ENCODE measurements at places on chromosomes 6 and 20. TPM values are rescaled to one million over a fixed set of nuclear protein-coding genes. Genes with fewer than 3 reads are reported as not detected.

- H3K27ac ChIP-seq = no peak overlapping the region
- no peaks in the 10 kb centered on the region for H3K27me3 ChIP-seq
- no peaks in the 10 kb centered on the region for H3K36me3 ChIP-seq
- H3K4me1 ChIP-seq = peaks cover 2% of the 10 kb centered on the region
These were observed 4.9 kb upstream of the IPCEF1 start for GRCh38 chr6:154361476-154361875.

SAMD3 gene
- 0.81 TPM for total RNA-seq

SMLR1 gene
- not detected for total RNA-seq

- H3K4me3 ChIP-seq = no peak overlapping the region
- H3K4me1 ChIP-seq = no peaks in the 10 kb centered on the region
- H3K36me3 ChIP-seq = no peaks in the 10 kb centered on the region
These were observed 178.9 kb upstream of the HEY2 start for GRCh38 chr6:125570526-125570925.

- H3K27me3 ChIP-seq = no peaks in the 10 kb centered on the region
- DNase-seq = no peak
- no peaks in the 10 kb centered on the region for H3K36me3 ChIP-seq
- no peaks in the 10 kb centered on the region for H3K4me1 ChIP-seq
These were observed 27.0 kb upstream of the ZBP1 start for GRCh38 chr20:57647006-57647932.

DNA sequence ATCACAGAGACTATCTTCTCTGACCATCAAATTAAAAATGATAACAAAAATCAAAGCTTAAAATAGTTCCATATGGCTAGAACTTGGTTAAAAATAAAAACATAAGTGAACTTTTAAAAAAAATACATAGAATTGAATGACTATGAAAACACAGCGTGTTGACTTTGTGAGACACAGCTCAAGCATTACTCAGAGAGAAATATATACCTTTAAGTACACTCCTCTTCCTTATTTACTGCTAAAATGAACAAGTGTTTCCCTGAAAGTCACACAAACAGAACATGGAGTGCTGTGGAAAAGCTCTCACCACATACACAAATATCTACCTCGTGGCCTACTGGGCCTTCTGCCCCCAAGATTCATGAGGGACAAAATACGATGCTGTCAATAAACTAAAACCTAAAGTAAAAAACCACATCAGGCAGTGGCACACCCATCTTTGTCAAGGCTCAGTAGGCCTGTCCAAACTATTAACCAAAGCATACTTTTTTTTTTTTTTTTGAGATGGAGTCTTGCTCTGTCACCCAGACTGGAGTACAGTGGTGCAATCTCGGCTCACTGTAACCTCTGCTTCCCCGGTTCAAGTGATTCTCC, 7.5 kb downstream of the FAXC start:
- H3K36me3 ChIP-seq = no peaks in the 10 kb centered on the region
- no peaks in the 10 kb centered on the region for H3K4me1 ChIP-seq
- no peak overlapping the region for H3K27ac ChIP-seq
- no peaks in the 10 kb centered on the region for H3K27me3 ChIP-seq

MACROD2 gene
- total RNA-seq = 4.9 TPM

DNA sequence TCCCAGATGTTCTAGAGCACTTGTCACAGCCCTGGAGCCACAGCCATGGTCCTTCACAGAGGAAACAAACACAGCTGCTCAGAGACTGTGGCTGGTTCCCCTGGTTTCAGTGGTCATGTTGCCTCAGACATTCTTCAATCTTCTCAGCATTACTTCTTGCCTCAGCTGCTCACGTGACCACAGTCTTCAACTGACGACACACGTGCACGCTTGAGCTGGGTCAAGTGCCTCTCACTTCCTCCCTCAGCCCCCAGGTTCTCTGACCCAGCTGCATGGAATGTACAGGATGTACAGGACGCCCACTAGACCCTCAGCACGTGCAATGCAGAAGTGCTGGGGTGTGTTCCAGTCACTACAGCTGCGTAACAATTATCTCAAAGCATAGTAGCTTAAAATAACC, 159.8 kb upstream of the GGTLC1 start:
- DNase-seq = no peak
- no peaks in the 10 kb centered on the region for H3K36me3 ChIP-seq
- no peaks in the 10 kb centered on the region for H3K27me3 ChIP-seq
- H3K4me1 ChIP-seq = no peaks in the 10 kb centered on the region

- DNase-seq = no peak
- H3K4me3 ChIP-seq = no peak overlapping the region
- H3K27me3 ChIP-seq = no peaks in the 10 kb centered on the region
- no peak overlapping the region for H3K27ac ChIP-seq
These were observed 8.3 kb downstream of the ID4 start for GRCh38 chr6:19845266-19846041.

- no peaks in the 10 kb centered on the region for H3K27me3 ChIP-seq
- H3K36me3 ChIP-seq = no peaks in the 10 kb centered on the region
- DNase-seq = no peak
These were observed 282.3 kb downstream of the CD109 start for GRCh38 chr6:73978330-73978729.

SSTR4 gene
- total RNA-seq = 0.69 TPM

DNA sequence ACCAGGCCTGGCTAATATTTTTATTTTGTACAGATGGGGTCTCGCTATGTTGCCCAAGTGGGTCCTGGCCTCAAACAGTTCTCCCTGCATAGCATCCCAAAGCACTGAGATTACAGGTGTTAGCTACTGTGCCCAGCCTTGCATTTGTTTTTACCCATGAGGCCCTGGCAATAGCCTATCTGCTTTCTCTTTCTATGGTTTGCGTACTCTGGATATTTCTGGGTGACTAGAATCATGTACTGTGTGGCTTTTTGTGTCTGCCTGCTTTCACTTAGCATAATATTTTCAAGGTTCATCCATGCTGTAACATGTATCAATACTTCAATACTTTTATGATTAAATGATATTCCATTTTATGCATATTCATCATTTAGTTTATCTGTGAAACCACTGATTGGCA, 451.7 kb downstream of the GRIK2 start:
- no peak overlapping the region for H3K27ac ChIP-seq
- H3K27me3 ChIP-seq = no peaks in the 10 kb centered on the region
- no peak for DNase-seq
- no peak overlapping the region for H3K4me3 ChIP-seq

COL21A1 gene
- 2.5 TPM for total RNA-seq

GRCh38 chr6:95593025-95593424, 15.7 kb downstream of the MANEA start:
- H3K4me3 ChIP-seq = no peak overlapping the region
- H3K36me3 ChIP-seq = no peaks in the 10 kb centered on the region
- DNase-seq = no peak
- H3K27me3 ChIP-seq = no peaks in the 10 kb centered on the region
- no peak overlapping the region for H3K27ac ChIP-seq
- peaks cover 2% of the 10 kb centered on the region for H3K4me1 ChIP-seq

DNA sequence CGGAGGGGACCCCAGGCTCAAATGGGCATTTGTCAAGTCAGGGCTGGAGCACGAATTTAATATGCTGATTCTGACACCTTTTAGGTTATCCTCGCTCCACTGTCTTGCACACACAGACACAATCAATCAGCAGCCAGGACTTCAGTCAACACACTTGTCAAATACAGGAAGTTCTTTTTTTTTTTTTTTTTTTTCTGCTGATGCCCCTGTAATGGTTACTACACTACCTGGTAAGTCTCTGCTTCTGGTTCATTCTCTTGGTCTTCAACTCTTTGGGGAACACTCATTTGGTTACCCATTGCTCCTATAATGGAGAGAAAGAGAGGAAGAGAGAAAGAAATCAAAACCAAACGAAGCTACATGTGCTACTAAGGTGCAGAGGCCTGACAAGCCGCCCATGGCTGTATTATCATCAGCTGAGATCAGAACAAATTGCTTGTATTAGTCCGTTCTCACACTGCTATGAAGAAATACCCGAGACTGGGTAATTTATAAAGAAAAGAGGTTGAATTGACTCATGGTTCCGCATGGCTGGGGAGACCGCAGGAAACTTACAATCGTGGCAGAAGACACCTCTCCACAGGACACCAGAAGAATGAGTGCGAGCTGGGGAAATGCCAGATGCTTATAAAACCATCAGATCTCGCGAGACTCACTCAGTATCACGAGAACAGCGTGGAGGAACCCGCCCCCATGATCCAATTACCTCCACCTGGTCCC, 11.8 kb downstream of the BCAS1 start:
- H3K27ac ChIP-seq = no peak overlapping the region
- no peak for DNase-seq
- H3K4me3 ChIP-seq = no peak overlapping the region
- H3K4me1 ChIP-seq = no peaks in the 10 kb centered on the region
- H3K27me3 ChIP-seq = no peaks in the 10 kb centered on the region

B3GALT4 gene
- total RNA-seq = 10.6 TPM

MUC22 gene
- total RNA-seq = not detected

DNA sequence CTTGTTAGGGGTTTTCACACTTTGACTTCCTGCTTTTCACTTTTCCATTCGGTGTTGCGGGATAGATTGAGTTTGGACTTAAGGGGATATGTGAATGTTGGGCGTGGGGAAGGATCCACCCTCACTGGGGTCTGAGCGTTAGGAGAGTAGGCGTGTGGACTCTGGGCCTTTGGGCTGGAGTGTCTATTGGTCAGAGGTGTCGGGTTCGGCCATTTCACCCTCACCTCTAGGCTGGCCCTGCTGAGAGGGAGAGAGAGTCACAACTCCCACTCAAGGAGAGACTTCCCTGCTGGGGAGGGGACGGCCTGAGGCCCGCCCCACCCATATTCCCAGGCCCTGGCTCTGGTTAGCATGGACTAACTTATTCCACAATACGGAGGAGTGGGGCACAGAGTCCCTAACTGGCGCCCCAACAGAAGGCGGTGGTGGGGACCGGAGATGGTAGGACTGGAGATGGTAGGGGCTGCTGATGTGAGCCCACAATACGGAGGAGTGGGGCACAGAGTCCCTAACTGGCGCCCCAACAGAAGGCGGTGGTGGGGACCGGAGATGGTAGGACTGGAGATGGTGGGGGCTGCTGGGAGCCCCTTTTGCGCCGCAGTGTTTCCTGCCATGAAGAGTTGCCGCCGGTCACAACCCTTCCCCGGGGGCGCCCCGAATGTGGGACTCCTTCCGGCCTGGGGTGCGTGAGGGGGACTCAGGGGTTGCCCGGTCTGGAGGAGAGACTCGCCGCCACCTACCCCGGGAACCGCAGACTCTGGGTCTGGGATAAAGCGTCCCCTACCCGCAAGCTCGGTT, 1.4 kb upstream of the PTPRA start:
- H3K27ac ChIP-seq = no peak overlapping the region
- peaks cover 5% of the 10 kb centered on the region for H3K4me1 ChIP-seq
- no peaks in the 10 kb centered on the region for H3K27me3 ChIP-seq
- no peaks in the 10 kb centered on the region for H3K36me3 ChIP-seq

FAM184A gene
- total RNA-seq = 10.0 TPM

HCRTR2 gene
- total RNA-seq = not detected

KHDRBS2 gene
- 0.10 TPM for total RNA-seq

RAD21L1 gene
- total RNA-seq = not detected

GRCh38 chr6:131894493-131895424, 56.4 kb downstream of the CCN2 start:
- no peak overlapping the region for H3K4me3 ChIP-seq
- peaks cover 3% of the 10 kb centered on the region for H3K4me1 ChIP-seq
- no peak for DNase-seq
- no peaks in the 10 kb centered on the region for H3K27me3 ChIP-seq
- H3K27ac ChIP-seq = no peak overlapping the region

- H3K27ac ChIP-seq = no peak overlapping the region
- DNase-seq = no peak
- no peaks in the 10 kb centered on the region for H3K27me3 ChIP-seq
- H3K4me3 ChIP-seq = no peak overlapping the region
These were observed 37.3 kb upstream of the AHI1 start for GRCh38 chr6:135534773-135535380.

NMBR gene
- 0.20 TPM for total RNA-seq

GRCh38 chr6:134689641-134690040, 260.3 kb downstream of the ALDH8A1 start:
- no peak for DNase-seq
- no peaks in the 10 kb centered on the region for H3K36me3 ChIP-seq
- H3K4me1 ChIP-seq = no peaks in the 10 kb centered on the region
- no peak overlapping the region for H3K27ac ChIP-seq
- no peaks in the 10 kb centered on the region for H3K27me3 ChIP-seq

TAAR5 gene
- not detected for total RNA-seq

ZNF334 gene
- total RNA-seq = 10.7 TPM

GRCh38 chr6:44043479-44044153, 83.6 kb downstream of the MRPL14 start:
- H3K27me3 ChIP-seq = no peaks in the 10 kb centered on the region
- no peaks in the 10 kb centered on the region for H3K36me3 ChIP-seq
- no peaks in the 10 kb centered on the region for H3K4me1 ChIP-seq
- DNase-seq = no peak

DNA sequence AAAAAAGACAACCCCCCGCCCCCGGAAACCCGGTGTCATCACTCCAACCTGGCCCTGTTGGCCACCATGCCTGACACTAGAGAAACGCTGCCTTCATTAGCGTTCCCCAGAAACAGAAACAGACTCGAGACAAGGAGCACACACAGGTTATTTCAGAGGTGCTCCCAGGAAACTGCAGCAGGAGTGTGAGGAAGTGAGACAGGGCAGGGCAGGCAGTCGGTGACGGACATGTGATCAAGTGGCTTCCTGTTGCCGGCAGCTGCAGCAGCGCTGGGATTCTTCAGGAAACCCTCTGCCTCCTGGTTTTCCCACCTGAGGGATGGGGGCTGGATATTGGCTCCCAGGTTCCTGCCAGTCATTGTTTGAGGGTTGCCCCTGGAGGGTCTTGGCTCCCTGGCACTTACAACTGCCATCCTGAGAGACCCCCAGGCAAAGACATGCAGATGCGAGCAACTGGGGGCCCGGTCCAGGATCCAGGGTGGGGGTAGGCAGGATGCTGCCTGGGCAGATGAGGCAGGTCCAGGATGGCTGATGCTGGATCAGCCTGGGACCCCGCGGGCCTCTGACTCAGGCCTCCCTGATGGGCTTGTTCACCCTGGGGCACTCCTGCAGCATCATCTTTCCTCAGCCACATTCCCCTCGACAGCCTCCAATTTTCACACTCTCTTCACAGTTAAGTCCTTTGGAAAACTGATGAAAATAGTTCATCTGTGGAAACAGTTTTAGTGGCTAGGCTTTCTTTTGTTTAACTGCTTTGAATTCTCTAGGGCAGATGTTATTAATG, 150.7 kb upstream of the SYNDIG1 start:
- no peaks in the 10 kb centered on the region for H3K36me3 ChIP-seq
- no peak for DNase-seq
- H3K27ac ChIP-seq = no peak overlapping the region
- no peak overlapping the region for H3K4me3 ChIP-seq
- no peaks in the 10 kb centered on the region for H3K27me3 ChIP-seq

GRCh38 chr6:54595844-54596243, 250.7 kb upstream of the FAM83B start:
- no peaks in the 10 kb centered on the region for H3K36me3 ChIP-seq
- no peaks in the 10 kb centered on the region for H3K27me3 ChIP-seq
- H3K27ac ChIP-seq = no peak overlapping the region
- no peak overlapping the region for H3K4me3 ChIP-seq
- no peaks in the 10 kb centered on the region for H3K4me1 ChIP-seq

C6orf58 gene
- total RNA-seq = not detected

- H3K27ac ChIP-seq = no peak overlapping the region
- no peak for DNase-seq
- H3K4me1 ChIP-seq = no peaks in the 10 kb centered on the region
- no peaks in the 10 kb centered on the region for H3K27me3 ChIP-seq
These were observed 134.9 kb downstream of the KLHL32 start for GRCh38 chr6:97059473-97059872.

- H3K4me3 ChIP-seq = peak overlapping the region; percentile 69
- DNase-seq = peak; percentile 27
- no peak overlapping the region for H3K27ac ChIP-seq
- H3K27me3 ChIP-seq = no peaks in the 10 kb centered on the region
- H3K4me1 ChIP-seq = peaks cover 1% of the 10 kb centered on the region
These were observed 22.4 kb downstream of the ZNF311 start for GRCh38 chr6:28982476-28983266.

- H3K27ac ChIP-seq = no peak overlapping the region
- H3K36me3 ChIP-seq = no peaks in the 10 kb centered on the region
- H3K27me3 ChIP-seq = no peaks in the 10 kb centered on the region
- DNase-seq = no peak
These were observed 18.5 kb downstream of the POM121L2 start for GRCh38 chr6:27293436-27294098.
